ENCODE measurements at places on chromosomes 6 and 20.

- DNase-seq: no peak
These were observed 16.2 kb downstream of the ANKRD6 start for GRCh38 chr6:89449193-89449592.

DNA sequence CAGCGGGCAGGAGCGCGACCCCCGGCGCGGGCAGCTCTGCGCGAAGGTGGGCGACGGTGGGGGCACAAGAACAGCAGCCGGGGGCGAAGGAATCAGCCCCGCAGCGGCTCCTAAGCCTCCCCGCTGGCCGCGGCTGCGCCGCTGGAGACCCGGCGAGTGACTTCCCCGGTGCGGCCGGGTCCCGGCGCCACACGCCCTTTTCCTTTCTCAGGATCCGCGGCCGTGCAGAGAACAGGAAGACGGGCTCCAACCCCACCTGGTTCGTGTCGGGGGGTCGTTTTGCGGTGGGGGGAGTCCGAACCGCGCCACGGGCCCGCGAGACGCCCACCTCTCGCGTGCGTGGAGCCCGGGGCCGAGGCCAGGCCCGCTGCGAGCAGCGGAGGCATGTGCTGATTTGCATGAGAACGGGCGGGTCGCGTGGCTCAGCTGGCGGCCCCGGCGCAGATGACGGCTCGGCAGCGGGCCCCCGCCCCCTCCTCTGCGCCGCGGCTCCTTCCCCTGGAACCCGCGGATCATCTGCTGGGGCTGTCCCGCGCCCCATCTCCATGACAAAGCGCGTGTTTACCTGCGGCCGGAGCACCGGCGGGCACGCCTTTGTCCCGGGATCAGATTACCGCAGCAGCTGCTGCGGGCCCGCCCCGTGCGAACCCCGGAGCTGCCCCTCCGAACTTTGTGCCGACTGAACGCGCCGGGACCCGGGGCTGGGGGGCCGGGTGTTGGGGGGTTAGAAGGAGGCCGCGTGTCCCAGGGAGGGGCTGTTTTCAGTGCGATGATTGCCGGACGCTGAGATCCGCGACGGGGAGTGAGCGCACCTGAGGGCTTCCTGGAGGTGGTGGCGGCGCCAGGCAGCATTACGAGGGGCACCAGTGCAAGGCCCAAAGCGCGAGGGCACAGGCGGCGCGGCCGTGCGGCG lies 4.9 kb upstream of the DLL1 start:
- DNase-seq: peak; percentile 78

- no peak for DNase-seq
These were observed 18.3 kb downstream of the ZMYND8 start for GRCh38 chr20:47338131-47338628.

DNA sequence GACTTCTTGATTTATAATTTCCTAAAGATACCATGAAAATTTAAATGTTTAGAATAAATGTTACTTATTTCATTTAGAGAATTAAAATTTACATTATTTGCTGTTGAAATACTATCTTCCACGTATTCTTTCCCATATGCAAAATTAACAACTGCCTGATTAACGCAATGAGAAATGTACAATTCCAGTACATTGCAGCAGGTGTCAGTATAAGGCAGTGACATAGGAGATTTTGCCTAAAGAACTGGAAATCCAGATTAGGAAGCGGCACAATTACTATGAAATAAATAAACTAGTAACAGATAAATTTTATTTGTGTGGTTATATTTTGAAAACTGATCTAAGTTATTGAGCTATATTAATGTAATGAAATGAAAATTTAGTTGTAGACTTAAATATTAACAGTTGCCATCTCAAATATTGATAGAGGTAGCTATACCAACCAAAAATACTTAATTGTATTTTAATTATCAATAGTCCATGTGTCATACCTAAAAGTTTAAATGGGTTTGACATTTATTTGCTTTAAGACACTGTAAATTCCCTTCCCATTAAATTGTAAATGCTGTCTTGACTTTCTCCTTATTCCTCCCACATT lies 300.2 kb downstream of the UTRN start:
- DNase-seq: peak; percentile 14

DNA sequence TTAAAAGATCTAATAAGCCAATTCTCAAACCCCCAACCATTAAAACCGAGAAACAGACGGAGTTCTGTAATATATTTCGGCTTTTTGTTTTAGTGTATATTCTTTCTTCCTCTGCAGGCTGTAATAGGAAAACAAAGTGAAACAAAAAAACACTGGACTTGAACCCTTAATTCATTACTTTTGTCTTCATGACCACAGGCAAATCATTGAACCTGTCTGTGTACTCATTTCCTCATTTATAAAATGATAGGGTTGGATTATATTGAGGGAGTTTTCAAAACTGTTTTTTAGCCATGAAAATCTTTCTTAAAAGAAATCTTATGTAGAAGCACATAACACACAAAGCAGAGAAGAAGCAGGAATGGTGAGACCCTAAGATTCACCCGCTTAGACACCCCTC lies 278.8 kb downstream of the CD83 start:
- DNase-seq: no peak

GRCh38 chr6:143000811-143001210 lies 55.8 kb upstream of the HIVEP2 start:
- DNase-seq: no peak

DNA sequence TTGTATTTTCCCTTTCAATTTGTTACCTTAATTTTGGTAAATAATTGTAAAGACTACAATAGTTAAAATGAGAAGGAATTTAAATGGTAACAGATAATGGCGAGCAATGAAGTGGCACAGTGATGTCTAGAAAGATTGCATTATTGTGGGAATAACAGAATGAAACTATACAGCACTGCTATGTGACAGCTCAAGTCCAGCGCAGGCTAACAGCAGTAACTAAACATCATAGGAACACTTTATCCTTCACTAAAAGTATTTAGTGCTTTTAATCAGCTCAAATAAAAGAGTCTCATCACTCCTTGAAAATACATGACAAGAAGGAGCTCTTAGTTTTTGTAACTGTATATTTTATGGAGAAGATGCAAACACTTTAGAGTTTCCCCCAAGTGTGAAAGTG lies 190.8 kb downstream of the TENT5A start:
- DNase-seq: no peak

- DNase-seq: no peak
These were observed 34.7 kb downstream of the GHRH start for GRCh38 chr20:37226889-37227288.

- DNase-seq: no peak
These were observed 48.3 kb downstream of the OR2B6 start for GRCh38 chr6:28005152-28005890.

DNA sequence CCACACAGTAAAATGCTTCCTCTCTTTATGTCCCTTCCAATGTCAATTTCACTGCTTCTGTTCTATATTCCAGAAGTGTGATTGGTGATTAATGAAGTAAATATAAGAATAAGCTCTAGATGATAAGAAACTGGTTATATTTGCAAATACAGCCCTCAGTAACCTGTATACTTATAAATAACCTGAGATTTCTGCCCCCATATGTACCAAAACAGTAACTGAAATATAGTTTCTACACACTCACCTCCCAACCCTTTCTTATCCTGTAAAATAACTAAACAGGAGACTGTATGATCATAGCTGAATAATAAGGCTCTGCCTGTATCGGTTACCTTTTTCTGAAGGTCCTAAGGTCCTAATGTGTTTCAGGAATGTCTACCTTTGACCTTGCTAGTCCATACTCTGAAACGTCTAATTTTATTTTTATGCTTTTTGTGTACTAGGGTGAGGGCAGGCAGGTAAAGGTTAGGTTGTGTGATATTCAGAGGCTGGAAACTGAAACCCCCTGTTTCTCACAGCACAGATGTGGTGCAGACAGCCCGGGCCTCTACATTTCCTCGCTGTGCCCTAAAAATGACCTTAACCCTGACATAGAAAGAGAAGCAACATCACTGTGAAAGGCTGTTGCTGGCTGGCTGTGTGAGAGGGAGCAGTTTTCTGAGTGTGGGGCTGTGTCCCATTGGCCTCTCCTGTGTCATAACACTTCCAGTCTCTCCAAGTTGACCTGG lies 378.8 kb downstream of the CENPW start:
- DNase-seq: no peak

DNA sequence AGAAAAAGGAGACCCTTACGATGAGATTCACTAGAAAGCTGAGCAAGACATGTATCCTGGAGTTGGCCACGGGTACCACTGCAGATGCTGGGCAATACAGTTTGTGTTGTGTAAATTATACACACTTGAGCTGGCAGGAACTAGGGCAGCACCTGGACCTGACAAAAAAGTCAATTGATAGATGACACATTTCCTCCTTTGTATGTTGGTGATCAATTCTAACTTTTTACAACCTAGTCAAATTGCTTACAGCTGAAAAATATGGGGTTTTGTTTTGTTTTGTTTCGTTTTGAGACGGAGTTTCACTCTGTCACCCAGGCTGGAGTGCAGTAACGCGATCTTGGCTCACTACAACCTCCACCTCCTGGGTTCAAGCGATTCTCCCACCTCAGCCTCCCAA lies 108.9 kb downstream of the UST start:
- no peak for DNase-seq

DNA sequence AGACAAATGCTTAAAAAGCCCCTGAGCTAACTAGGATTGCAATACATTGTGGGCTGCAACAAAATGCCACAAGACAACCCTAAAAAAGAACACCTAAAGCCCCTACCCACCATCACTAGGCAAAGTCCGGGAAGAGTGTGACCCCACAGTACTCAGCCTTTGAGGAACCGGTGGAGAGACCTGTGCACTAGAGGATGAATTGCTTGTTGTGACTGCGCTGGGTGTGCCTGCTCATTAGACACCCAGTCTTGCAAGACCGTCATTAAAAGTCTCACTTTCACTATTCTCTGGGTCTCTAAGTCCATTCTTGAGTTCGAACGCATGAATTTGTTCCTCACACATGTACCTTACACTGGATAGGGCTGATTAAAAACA lies 88.7 kb downstream of the JPH2 start:
- no peak for DNase-seq

GRCh38 chr6:71490876-71491275 lies 202.3 kb downstream of the OGFRL1 start:
- DNase-seq: no peak

DNA sequence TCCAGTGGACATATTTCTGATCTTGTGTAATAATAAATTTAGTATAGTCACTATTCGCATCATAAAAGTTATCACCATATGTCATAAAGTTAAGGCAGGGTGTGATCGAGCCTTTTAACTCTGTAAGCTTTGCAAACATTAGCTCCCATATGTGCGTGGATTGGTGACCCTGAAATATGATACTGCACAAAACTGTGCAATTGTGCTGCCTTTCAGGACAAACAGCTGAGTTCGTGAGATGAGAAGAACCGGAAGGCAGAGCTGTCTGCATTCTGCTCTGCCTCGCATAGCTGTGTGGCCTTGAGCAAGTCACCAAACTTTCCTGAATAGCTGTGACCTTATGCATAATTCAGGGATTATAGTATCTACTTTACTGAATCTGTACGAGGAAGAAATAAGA lies 3.2 kb upstream of the PLEKHG1 start:
- no peak for DNase-seq

- peak; percentile 54 for DNase-seq
These were observed 658.8 kb downstream of the PTPRT start for GRCh38 chr20:42530855-42531448.

DNA sequence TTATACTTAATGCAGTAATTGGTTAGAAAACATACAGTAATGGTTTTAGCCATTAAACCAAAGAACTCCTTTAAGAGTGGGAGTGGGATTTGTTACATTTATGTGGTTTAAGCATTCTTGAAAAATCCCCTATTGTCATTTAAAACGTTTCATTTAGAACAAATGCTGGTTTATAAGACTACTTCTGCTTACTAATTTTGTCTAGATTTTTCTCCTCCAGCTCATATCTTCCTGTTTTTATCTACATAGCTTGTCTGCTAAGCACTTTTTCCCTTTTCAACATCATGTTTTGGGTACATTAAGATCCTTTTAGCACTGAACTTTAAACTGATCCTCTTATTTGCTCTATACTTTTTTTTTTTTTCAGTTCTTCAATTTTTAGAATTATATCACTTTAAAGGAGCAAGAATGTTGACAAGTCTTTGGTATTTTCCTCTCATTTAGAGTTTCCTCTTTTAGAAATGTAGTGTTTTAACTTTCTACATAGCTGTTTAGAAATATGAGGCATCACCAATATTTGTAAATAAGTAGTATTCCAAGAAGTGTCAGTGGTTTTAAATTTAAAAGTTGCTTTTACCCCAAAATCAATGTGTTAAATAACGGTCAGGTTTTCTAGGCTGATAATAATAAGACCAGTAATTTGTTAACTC lies 80.9 kb downstream of the SESN1 start:
- DNase-seq: no peak

DNA sequence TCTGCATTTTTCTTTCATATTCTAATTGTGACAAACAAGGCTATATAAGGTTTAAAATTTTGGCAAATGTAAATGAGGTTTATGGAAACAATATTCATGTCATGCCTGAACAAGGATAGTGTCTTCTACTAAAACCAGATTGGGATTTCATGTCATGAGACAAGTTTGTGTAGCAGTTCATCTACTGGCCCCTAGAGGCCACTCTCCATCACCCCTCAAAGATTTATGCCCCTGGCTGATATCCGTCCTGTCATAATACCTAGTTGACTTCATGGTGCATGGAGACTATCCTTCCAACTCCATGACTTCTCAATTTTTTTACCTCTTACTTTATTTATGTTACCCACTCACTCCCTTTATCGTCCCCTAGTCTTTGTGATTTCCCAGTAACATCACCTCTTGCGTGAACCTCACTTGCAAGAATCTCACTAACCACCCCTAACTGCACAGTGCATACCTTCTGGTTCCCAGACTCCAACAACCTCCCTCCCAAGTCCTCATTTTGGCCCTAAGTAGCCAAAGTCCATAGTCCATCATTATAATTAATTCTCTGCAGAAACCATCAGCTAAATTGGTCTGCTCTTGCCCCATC lies 179.8 kb downstream of the TASP1 start:
- peak; percentile 33 for DNase-seq

DNA sequence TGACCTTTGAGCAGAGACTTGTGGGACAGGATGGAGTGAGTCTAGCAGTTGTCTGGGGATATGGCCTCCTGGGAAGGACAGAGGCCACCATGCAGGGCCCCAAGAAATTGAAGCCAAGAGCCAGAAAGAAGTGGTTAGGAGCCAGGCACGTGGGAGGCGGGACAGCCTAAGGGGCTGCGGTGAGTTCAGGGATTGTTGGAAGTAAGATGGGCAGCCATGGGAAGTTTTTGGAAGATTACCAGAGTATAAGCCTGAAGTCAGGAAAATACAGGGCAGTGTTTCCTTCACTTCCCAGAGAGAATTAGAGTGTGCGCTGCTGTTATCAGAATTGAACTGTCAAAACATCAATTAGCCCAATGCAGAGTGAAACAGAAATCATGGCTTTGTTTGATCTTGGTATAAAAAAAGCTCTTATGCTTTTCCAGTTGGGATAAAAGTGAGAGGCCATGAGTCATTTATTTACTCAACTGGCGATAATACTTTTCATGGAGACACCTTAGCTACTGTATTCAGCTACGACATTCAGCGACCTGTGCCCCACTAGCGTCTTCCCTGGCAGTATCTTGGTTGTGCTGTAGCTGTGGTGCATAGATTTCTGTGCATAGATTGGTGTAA lies 66.9 kb downstream of the PHACTR2 start:
- no peak for DNase-seq

- DNase-seq: no peak
These were observed 8.1 kb downstream of the LYRM2 start for GRCh38 chr6:89630488-89630887.

All from SK-N-SH (cell line).